ENCODE measurements at places on chromosomes 12 and 14.

- no peak for DNase-seq
Measured at GRCh38 chr12:20656600-20656999, 38.5 kb upstream of the SLCO1C1 start.

DNA sequence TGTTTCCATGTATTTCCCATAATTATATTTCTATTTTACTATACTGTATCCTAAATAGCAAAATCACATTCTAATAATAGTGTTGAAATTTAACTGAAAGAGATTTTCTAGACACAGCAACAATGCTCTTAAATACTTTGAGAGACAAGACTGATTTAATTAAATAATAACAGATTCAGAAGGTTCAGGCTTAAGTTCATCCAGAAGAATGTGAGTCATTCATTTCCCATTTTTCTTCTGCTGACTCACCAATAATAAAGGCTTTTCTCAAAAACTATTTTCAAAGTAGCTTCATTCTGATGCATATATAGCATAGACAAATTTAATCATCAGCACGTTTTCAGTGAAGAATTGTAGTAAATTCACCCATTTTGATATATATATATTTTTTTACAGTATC, 481.4 kb downstream of the MDGA2 start:
- no peak for DNase-seq

GRCh38 chr12:112852810-112853209, 54.0 kb upstream of the OAS1 start:
- no peak for DNase-seq

DNA sequence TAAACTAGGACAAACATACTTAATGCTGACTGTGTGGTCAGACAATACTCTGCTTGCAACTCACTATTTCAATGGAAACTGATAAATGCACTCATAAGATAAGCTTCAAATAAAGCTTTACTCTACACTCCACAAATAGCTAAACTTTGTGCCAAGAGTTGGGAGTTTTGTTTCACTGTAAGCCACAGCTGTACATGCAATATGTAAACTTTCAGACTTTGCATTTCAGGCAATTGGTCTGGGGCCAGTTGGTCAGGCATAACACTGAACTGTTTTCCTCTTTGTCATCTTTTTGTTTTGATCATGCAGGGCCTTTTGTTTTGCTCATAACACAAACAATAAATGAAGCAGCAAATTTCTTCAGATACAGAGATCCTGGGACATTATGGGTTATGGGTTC, 426.2 kb downstream of the IPO8 start:
- DNase-seq: no peak

DNA sequence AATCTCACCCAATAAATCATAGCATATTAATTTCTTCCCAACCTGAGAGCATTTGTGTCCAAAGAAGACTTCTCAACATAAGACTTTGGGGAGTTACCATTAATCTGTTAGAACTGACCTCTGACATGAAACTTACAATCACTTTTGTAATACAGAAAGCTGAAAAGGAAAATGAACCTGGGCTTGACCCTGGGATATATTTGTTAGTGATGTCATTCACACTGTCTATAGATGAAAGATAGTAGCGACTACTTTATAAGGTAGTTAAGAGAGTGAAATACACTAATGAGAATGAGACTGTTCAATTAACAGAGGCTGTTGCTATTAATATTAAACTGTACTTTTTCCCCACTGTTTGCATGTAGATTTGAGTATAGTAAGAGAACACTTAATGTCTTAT, 1334.8 kb upstream of the TMEM132C start:
- no peak for DNase-seq

GRCh38 chr12:126874427-126875026, 1392.4 kb upstream of the TMEM132C start:
- peak; percentile 52 for DNase-seq

GRCh38 chr12:113424915-113425823, 3.0 kb downstream of the SDSL start:
- DNase-seq: peak; percentile 46

DNA sequence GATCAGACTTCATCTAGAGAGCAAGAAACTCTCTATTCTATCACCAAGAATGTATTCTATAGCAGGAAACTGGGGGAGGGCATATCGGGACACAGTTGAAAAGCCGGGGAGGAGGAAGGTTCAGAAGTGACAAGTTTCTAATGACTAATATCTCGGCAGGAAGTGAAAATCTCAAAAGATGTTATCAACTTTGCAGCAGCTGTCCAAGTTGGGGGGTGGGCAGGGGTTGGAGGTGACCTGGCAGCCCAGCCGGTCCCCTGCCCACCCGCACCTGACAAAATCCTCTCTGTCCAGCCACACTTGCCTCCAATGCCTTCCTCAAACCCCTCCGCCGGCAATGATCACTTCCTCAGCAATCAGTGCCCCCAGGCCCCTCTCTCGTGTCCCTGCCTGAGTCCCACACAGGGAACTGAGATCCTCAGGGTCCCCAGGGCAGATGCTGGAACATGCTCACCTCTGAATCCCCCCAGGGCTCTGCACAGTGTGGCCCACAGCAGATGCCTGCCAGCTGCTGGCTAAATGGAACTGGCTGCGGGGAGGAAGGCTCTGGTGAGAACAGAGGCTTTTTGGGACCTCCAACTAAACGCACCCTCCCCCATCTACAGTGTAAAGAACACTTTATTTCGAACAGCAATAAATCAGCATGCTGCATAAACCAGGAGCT, 43.9 kb downstream of the CCDC88C start:
- no peak for DNase-seq

- no peak for DNase-seq
Measured at GRCh38 chr12:55676707-55677106, 31.0 kb downstream of the ITGA7 start.

DNA sequence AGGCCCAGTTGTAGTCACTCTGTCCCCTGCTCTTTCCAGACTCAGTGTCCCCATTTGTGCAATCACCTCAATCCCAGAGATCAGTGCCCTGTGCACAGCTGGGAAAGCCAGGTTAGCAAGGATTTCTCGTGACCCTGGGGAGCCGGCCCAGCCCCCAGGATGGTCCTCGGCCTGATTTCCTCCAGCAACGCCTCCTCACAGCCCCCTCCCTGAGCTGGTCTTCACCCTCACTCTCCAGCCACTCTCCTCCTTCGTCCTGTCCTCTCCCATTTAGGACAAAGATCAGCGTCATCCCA, 194.8 kb upstream of the C14orf180 start:
- DNase-seq: no peak

DNA sequence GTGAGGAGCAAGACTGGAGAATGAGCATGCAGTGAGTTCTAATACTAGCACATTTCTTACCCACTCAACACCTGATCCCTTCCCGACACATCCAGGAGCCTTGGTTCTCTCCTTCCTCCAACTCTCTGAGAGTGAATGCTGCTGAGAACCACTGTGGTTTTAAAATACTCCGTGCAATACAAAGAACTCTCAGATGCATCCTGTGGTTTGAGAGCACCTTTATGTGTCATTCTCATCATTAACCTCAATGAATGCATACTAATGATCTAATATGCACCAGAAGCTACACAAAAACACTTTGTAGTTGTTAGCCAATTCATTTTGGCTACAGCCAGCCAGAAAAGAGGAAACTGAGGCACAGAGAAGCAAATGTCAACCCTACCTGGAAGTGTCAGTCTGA, 87.6 kb downstream of the GALNT8 start:
- DNase-seq: no peak

GRCh38 chr12:72277415-72277814, 5.2 kb downstream of the TRHDE start:
- DNase-seq: no peak

- peak; percentile 4 for DNase-seq
Measured at GRCh38 chr12:76143343-76144244, 59.1 kb upstream of the NAP1L1 start.

GRCh38 chr14:101953151-101953550, 11.2 kb upstream of the DYNC1H1 start:
- no peak for DNase-seq

DNA sequence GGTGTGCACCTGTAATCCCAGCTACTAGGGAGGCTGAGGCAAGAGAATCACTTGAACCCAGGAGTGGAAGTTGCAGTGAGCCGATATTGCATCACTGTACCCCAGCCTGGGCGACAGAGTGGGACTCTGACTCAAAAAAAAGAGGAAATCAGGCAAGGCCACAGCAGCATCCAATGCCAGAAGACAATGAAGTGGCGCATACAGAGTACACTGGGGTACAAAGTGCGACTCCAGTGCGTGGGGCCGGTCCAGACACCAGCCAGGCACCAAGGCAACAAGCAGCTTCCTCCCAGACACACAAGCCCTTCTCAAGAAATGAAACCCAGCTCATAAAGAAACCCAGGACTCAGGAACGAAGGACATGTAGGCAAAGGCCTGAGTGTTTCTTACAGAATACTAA, 28.2 kb downstream of the TTC7B start:
- DNase-seq: no peak

- DNase-seq: no peak
Measured at GRCh38 chr12:108430245-108430644, 84.8 kb upstream of the FICD start.

DNA sequence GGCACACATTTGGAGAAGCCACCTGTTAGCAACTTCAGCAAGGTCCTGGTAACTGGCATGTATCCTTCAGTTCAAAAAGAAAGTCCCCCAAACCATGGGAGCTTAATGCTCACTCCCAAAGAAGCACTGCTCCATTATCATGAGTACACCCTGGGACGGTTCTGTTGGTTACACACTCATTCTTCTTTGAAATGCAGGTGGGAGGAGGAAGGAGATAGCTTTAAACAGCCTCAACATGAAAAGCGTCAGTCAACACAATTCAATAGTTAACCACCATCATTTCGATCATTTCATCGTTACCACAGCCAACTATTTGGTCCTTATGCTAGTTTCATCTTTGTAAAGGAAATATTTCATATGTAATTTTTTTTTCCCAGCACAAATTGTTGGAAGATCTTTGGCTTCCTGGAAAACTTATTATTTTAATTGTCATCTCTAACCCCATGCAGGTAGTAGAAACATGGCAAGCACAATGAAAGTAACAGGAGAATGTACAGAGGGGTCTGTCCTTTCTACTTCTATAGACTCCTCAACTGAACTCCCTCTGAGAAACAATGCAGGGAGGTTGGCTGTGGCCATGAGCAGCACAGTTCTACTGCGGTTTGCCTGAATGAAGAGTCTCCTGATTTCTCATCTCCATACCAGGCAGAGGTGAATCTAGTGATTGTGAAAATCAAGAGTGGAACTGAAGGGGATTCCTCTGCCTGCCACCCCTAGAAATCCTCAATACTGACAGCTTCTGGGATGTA, 196.4 kb upstream of the FOXN3 start:
- no peak for DNase-seq

- no peak for DNase-seq
Measured at GRCh38 chr14:54975856-54976255, 51.0 kb downstream of the WDHD1 start.

DNA sequence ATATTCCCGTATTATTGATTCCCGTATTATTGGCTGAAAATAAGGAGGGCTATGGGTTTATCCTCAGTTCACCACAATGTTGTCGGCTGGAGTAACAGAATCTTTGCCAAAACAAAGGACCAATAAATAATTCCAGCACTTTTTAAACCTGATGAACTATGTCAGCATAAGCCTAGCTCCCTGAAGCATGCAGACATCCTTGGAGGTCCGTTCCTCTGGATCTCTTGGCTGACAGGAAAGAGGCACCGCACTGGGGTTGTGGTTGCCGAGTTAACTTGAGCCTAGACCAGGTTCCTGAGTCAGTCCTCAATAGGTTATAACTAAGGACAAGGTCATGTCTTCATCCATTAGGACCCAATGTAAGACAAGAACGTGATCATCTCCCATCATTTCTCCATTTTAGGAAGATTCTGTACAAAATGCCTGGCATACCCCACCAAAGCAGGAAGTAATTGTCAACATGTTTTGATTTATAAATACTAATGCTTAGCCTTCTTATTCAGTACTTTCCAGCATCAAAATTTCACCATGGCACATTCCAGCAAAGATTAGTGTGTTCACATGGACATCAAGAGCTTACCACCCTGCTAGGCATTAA, 36.6 kb downstream of the NID2 start:
- DNase-seq: no peak

- no peak for DNase-seq
Measured at GRCh38 chr12:21054334-21054733, 76.7 kb upstream of the SLCO1B1 start.

DNA sequence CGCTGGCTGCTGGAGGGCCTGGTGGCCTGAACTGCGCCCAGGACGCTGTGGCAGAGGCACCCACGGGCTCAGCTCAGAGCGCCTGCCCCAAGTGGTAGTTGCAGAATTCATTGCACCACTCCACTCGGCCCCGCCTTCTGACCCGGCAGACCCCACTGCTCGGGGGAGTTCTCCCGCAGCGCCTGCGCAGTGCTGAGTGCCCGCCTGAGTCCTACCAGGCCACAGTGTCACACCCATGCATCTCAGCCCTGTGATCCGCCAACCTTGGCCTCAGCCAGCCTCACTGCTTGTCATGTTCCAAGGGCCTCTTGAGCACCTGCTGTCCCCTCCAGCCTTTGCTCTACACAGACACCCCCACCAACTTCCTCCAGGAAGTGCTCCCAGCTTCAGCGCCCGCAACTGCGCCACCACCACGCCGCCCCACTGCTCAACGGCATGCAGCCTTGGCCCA, 12.2 kb downstream of the DEGS2 start:
- DNase-seq: peak; percentile 60

DNA sequence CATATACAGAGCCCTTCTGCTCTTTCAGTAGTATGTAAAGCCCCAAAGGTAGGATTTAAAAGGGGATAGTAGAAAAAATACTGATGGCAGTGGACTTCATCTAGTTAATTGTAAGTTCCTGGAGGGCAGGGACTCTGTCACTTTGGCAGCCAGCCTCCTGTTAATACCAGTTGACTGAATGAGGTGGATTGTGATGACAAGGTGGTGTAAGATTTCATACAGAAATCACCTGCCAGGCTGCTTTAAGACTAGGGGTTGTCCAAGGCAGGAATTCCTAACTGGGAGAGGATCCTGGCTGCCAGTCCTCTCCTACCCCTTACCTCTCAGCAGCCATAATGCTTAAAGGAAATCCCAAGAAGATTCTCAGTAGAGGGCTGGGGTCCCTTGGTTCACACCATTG, 7.3 kb downstream of the DYRK2 start:
- no peak for DNase-seq

DNA sequence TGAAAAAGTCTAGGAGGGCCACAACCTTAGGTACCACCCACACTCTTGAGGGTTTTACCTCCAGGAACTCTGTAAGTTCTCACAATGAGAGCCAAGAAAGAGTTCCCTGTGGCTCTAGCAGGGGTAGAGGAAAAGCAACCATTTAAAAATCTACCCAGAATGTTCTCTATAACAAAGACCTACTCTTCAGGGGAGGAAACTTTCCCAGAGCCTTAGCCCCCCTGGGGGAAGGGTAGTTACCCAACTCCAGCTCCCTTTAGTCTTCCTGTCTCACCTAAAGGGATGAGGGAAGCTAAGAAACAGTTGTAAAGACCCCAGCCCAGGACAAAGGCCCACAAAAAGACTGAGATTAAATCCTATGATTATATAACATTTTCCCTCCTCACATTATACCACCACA, 46.2 kb upstream of the JDP2 start:
- DNase-seq: no peak

GRCh38 chr12:94435511-94435927, 24.1 kb downstream of the CEP83 start:
- no peak for DNase-seq

- DNase-seq: peak; percentile 39
Measured at GRCh38 chr14:92692822-92693226, 55.6 kb downstream of the LGMN start.
